Activated CD8-positive, alpha-beta memory T cell treated with anti-CD3 and anti-CD28 coated beads for 24 hours (primary cell): ENCODE measurements at places on chromosomes 16 and 17.

DNA sequence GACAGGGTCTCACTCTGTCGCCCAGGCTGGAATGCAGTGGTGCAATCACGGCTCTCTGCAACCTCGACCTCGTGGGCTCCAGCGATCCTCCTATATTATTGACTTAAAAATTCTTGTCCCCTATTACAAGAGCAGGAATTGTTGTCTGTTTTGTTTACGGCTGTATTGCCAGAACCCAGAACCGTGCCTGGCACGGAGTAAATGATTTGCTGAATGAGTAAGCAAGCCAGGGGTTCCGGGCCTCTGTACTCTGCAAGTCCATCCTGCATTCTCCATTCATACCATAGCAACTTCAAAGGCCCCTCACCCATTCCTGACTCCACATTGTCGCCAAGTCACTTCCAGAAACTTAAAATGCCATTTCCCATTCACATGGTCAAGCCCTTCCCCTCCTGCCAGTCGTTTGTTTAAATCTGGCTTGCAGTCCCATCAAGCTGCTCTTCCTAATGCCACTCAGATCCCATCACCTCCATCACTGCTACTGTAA lies 6.9 kb downstream of the ADCY9 start:
- DNase-seq: no peak

DNA sequence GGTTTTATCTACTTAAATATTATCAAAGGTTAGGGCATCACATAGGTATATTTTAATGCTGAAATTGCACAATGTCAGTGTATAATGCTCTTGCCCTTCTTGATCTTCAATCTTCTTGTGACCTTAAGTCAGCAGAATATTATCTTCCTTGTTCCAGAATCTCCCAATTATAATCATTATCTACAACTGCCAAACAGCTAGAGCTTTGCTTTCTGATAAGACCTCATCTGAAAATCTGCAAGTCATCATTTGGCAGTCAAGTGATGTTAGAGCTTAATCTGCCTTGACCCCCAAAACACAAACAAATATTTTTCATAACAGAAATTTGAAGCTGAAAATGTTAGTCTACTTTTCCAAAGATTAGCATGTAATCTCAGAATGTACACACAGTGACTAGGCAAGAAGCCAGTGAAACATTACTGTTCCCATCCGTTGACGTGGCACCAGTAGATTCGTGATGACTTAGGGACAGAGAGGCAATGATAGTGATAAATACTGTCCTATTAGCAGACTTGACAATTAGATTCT lies 19.8 kb downstream of the REXO5 start:
- DNase-seq: no peak

DNA sequence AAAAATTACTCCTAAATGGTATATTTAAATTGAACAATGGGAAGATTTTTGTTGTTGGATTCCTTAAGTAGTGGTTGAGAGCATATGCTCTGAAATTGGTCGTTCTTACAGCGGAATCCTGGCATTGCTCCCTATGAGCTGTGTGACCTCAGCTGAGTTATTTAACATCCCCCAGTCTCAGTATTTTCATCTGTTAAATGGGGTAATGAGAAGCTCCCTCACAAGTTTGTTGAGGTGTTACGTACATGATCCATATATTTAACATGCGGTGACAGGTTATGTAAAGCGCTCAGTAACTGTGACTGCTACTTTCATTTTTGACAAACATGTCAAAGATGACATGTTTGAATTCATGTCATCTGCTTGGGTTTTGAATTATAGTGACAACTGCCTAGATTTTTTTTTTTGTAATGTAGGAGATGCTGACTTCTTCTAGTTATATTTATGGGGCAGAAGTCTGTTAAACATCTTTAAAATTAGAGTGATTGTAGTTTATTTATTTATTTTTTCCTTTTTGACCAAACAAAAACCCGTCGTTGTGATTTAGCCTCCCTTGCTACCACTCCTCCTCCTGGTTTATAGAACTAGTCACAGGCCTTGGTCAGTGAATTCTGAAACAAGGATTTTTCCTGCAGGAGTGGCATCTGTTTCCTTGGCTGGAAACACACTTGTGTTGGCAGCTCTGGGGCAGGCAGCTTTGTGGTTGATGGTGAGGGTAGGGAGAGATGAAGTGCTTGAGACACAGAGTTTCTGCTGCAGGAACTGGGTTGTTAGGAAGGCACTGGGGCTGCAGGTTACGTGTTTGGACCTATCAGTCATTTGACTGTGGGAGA lies 268.8 kb downstream of the SNX29 start:
- DNase-seq: no peak

DNA sequence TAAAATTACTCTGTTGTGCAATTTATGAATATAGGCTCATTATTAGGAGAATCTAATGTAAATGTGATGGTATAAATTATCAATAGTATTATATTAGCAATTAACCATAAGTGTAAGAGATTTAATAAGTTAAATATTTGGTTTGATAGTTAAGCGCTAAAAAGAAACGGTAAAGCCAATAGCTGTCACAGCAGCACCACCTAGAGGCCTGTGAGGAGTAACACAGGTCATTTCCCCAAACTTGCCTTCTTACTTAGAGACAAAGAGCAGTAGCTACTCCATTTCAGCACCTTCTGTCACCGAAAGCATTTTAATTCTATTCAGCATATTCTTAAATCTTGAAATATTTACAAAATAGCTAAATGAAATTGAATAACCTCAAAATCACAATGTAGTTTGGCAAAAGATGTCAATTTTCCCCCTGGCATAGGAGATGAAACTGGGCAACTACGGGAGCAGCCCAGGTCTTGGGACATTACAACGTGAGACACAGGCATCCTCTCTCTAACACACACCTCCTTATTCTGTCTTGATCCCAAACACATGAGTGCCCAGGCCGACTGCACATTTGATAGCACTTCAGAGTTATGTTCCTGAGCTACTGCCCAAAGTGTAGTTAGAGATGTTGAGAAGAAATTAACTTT lies 14.3 kb upstream of the DYNLRB2 start:
- peak; percentile 76 for DNase-seq

DNA sequence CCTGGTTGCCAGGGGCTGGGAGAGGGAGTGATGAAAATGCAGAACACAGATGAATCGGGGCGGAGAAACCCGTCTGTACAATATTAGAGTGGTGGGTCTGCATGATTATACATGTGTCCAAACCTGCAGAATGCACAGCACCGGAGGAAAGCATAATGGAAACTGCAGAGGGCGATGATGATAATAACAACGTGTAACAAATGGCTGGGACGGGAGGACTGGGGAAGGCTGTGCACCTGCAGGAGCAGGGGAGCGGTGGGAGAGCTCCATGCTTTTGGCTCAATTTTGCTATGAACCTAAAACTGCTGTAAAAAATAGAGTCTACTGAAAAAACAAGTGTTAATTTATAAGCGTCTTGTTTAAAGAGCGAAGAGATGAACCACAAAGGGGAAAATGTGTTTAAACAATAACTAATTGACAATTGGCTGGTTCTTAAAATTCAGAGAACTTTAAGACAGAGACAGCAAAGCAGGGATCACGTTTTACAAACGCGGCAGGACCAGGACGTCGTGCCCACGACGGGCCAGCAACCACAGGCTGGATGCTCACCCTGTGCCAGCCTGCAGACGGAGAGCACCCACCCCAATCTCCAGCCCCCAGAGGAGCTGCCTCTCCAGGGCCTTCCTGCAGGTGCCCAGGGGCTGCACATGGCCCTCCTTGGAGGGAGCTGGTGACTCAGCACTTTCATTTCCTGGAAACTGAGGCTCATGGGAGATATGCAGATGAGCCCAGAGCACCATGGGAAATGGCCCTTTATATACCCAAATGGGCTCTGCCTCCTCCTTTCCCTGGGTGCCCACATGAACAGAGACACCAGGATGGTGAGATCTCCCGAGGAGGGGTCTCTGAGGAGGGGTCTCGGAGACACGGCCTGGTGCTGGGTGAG lies at the start of gene TEX19:
Gene TEX19 (plus strand): TSS at position 783 of the 886 bp plus-strand sequence. CDS start 2,904 bp downstream, outside the sequence.
- no peak for DNase-seq

DNA sequence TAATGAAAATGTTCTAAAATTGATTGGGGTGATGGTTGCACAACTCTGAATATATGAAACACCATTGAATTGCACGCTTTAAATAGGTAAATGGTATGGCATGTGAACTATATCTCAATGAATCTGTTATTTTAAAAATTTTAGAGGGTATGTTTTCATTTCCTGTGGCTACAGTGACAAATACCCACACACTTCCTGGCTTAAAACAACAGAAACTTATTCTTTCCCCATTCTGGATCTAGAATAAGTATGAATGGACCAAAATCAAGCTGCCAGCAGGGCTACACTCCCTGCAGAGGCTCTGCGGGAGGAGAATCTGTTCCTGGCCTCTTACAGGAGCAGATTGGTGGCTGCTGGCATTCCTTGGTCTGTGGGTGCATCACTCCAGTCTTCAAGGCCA lies 11.3 kb upstream of the PECAM1 start:
- no peak for DNase-seq

DNA sequence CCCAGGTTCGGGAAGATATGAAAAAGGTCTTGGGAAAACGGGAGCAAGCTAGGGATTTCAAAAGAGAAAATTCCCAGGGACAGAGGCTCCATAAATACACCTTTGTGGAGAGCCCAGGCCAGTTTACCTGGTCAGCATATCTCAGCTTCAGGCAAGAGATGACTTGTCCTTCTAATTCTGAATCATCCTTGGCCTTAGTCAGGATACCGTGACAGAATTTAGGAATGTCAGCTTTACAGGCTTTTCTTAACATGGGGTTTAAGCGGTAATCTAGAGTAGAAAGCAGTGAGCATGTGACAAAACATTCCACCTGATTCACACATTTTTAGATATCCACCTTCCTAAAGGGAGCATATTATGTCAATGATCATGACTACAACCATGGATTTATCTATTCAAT lies 41.1 kb upstream of the CLEC18B start:
- no peak for DNase-seq

DNA sequence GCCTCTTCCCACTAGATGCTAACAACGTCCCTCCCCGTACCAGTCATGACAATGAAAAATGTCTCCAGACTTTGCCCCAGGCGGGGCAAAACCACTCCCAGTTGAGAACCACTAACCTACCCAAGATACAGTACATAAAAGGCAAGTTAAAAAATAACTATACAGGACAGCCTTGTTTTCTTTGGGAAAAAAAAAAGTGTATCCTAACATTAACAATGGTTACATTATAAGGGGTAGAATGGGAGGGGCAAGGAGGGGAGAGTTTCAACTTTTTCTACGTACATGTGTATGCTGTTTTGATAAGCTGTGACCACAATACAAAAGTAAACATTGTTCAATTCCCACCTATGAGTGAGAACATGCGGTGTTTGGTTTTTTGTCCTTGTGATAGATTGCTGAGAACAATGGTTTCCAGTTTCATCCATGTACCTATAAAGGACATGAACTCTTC lies 94.9 kb downstream of the TOX3 start:
- no peak for DNase-seq

GRCh38 chr16:89316701-89317100 lies 99.2 kb downstream of the ZNF778 start:
- DNase-seq: no peak

GRCh38 chr16:65757064-65757463 lies 609.4 kb upstream of the CDH5 start:
- no peak for DNase-seq

DNA sequence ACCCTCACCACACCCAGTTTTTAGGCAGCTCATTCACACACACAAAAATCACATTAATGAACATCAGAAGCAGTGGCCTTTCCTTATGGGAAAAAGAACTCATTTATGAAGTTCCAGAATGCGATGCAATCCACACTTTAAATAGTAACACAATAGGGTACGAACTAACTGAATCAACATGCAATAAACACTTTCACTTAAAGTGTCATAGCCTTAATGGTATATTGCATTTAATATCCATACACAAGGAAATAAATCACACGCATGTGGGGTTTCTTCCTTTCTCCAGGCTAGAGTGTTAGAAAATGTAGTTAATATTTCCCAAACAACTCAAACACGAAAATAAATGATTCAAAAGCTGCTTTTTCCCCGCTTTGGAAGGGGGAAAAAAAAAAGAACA lies 19.7 kb downstream of the ADCY9 start:
- no peak for DNase-seq

DNA sequence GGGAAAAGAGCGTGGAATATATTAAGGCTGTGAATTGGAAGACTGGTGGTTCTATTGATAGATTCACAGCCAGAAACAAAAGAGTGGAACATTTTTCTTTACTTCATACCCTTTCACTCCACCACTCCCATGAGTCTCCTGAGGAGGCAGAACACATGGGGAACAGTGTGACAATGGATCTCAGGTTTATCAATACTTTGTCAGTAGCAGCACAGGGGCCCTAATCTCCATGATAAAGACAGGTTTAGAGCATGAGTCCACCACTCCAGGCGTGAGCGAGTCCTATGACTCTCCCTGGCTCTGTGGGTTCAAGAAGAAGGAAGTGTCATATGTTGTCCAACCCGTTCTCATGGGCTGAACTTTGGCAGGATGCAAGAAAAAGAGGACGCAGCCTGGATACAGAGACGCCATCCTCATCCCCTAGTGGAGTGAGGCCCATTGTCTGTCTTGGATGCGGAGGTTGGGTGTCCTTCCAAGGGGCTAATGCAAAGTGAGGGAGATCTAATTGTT lies 361.2 kb downstream of the TMEM114 start:
- no peak for DNase-seq

DNA sequence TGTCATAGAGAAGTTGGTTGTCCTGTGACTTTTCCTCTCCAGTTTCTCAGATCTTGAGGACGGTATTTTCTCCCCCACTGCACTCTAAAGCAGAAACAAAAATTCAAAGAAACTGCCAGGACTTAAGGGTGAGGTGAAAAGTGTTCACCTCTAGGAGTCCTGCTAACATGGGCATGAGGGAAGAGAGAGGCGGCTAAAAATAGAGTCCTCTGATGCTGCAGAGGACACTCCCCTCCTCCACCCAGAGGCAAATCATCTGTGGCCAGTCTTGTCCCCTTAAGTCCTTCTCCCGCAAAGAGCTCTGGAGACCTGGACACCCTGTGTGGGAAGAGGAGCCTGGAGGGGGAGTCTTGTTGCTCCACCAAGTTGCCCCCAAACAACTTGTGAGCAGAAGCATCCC lies 4.7 kb upstream of the DDX19A start:
- DNase-seq: no peak

DNA sequence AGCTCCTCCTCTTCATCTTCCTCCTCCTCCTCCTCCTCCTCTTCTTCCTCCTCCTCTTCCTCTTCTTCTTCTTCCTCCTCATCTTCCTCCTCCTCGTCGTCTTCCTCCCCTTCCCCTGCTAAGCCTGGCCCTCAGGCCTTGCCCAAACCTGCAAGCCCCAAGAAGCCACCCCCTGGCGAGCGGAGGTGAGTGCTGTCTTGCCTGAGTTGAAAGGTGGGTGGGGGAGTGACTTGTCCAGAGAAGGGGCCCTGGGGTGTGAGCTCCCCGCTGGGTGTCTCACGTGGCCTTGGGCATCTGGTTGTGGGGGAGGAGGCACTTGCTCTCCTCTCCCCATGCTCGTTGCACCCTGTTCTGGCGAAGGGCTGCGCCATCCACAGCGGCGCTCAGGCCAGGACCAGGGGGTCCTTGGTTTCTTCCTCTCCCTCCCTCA lies 8.0 kb downstream of the ELOB start:
- no peak for DNase-seq

GRCh38 chr16:19837984-19838707 lies 46.5 kb downstream of the GPRC5B start:
- no peak for DNase-seq

DNA sequence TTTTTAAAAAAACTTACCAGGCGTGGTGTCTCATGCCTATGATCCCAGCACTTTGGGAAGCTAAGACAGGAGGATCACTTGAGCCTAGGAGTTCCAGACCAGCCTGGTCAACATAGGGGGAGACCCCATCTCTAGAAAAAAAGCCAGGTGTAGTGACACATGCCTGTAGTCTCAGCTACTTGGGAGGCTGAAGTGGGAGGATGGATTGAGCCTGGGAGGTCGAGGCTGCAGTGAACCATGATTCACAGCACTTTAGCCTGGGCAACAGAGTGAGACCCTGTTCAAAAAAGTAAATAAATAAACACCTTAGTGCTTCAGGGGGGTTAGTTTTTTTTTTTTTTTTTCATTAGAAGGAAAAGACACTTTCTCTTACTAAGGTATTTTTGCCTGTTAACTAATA lies 58.9 kb upstream of the LRRC37A3 start:
- DNase-seq: peak; percentile 11
